ENCODE measurements at places on chromosomes 7 and 10.

DNA sequence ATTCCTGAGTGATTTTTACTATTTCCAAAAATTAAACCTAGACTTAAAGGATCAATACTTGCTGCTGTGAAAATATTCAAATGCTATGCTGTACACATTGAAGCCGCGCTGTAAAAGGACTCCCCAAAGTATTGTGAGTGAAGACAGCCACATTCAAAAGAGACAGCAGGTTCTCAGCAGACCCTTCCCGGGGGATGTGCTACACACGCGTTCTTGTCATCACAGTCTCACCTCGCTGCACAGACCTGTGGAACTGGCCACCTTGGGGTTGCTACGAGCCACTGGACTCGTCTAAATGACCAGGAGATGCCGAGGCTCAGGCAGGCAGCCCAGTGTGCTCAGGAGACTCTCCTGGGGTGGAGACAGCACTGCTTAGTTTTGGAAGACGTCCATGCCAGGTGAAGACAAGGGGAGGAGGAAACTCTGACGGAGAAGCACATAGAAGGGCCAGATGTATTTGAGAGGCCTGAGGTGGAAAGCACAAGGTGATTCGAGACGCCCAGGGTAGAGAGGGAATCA lies 367.7 kb upstream of the SHH start:
- no peak for DNase-seq

DNA sequence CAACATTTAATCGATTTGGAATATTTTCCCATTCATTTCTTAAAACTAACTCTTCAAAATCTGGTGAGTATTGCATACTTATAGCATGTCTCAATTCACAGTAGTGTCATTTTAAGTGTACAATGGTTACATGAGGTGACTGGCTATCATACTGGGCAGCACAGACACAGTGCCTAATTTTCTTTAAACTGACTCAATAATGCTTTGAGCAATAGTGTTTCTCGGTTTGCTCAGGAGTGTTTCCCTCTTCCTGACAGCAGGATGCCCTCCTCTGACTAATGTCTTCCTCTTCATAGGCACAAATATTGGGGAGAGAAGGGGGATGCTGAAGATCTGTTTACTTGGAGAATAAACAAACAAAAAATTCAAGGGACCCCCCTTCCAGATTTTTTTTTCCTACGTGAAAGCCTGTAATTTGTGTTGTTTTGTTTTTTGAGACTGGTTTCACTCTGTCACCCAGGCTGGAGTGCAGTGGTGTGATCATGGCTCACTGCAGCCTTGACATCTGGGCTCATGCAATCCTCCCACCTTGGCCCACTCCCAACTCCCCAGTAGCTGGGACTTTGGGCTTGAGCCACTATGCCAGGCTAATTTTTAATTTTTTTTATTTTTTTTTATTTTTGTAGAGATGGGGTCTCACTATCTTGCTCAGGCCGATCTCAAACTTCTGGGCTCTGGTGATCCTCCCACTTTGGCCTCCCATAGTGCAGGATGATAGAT lies 2.2 kb downstream of the MRC1 start:
- no peak for DNase-seq

DNA sequence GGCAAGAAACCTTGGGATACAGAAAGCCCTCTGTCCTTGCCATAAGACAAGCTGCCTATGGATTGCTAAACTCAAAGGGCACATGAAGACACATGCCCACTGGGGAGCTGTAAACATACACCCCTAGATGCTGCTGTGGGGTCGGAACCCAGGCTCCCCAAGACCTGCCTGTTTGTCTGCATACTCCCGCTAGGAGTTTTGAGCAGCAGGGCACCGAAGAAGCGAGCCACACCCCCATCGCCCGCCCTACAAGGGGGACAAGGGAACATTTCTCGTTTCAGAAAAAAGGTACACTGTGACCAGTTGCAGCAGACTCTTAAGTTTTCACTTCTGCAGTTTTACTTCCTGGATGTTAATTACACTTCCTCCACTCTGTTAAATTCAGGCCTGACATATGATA lies 680.2 kb upstream of the GHITM start:
- DNase-seq = no peak

DNA sequence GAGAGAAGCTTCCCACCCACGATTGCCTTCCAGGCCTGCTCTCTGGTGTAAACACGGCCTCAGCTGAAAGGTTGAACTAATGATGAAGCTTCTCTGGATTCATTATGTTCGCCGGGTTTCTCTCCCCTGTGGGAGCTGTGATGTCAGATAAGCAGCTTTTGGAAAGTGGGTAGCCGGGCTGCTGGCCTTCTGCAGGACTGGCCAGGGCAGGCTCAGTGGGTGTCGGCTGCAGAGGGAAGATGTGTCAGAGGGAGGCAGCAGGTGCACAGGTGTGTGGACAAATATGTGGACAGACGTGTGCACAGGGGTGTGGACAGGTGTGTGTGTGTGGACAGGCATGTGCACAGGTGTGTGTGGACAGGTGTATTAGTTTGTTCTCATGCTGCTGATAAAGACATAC lies 28.5 kb upstream of the PSMG3 start:
- DNase-seq = no peak

DNA sequence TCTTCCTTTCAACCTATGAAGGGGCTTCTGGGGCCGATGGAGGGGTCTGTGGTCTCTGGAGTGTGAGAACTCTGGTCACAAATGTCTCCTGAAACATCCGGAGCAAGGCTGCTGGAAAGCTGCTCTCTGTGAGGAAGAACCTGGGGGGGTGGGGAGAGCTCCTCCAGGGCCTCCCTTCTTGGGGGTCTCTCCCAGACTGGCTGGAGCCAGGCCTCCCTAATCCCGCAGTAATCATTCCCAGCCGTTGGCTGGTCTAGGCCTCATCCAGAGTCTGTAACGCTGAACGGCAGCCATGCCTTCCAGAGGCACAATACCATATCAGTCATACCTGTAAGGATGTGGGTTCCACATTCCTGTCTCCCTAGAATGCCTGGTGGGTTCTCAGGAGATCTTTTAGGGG lies 4.4 kb upstream of the LZTS2 start:
- DNase-seq = no peak

- DNase-seq = no peak
Measured at GRCh38 chr10:117365612-117366011, 9.6 kb downstream of the PDZD8 start.

DNA sequence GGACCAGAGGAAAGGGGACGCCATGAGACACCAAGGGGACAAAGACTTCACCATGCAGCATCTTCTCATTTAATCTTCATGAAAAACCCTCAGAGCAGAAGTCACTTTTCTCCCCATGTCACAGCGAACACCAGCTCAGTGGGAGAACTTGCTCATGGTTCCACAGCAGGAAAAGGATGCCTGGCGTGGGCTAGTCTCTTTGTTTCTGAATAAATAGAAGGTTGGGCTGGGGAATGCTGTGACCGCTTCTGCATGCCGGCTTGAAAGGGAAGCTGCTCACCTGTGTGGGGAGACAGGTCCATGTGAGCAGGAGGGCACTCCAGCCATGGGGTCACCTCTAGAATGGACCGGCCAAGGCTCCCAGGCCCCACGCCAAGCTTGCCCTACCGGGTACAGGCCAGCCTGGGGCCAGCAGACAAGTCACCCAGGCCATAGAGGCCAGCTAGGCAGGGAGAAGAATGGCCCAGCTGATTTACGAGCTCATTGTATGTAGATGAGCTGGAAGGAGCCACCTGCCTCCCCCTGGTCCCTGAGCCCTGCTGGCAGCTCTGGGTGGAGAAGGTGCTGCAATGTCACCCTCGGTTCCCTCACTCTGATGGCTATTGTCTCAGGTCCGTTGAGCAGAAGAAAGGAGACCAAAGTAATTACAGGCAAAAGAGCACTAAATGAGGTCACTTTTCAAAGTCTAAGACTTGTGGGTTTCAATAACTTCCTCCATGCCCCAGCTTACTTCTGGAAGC lies 82.0 kb upstream of the PDZD8 start:
- DNase-seq = no peak

- DNase-seq = no peak
Measured at GRCh38 chr7:105827151-105827875, 49.1 kb downstream of the ATXN7L1 start.

GRCh38 chr10:114825513-114826253 lies 4.1 kb downstream of the FHIP2A start:
- DNase-seq = no peak

DNA sequence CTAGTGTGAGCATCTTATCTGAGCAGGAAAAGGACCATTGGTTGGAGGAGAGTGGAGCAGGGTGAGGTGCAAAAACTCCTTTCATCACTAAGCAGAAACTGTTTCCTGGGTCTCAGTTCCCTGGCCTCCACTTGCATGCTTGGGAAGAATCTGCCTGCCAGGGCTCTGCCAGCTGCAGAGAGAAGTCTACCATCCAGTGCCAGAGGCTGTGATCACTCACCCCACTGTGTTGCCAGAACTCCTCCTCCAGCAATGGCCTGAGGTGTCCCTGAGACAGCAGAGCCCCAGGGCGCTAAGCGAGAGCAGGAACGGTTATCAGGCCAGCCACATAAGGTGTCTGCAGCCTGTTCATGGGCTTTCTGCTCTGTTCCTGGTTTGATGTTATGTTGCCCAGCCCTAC lies 991.4 kb downstream of the CCSER2 start:
- no peak for DNase-seq

GRCh38 chr7:18262058-18262457 lies 233.5 kb upstream of the HDAC9 start:
- no peak for DNase-seq

DNA sequence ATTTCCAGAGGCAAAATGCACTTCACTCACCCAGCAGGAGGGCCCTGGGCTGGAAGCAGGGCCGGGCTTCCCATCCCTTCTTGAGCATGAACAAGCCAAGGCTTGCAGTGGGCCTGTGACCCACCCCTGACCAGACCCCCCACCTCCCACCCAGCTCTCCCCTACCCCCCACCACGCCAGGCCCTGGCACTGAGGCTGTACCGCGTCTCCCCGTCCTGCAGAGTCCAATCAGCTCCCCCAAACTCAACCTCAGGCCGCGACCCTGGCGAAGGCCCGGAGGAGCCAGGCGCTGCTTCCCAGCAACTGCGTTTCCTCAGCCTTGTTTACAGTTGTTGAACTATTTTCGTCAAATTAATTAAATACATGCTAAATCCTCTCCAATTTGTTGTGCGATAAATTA lies 16.9 kb upstream of the MYL10 start:
- no peak for DNase-seq

DNA sequence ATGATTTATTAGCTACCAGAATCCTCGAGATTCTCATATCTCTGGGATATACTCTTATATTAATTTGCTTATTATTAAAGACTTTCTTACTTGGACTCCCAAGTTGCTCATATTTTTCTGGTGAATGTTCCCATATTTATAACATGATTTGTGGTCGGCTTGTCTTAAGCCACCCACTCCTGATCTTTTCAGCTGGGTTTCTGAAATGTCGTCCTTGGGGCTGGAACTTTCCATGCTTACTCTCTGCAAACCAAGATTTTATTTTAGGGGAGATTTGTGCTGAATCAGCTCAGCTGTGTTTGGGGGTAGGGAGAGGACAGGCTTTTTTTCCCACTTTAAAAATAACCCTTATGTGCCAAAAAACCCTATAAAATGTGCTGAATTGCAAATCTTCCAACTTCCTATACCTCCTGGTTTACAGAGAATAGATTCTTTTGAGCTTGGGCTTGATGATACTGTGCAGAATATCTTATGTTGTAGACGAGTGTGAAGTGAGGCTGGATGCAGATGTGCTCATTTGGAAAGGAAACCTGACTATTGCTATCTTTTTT lies 162.1 kb downstream of the SND1 start:
- no peak for DNase-seq

- DNase-seq = no peak
Measured at GRCh38 chr10:122342293-122343134, 32.0 kb upstream of the PLEKHA1 start.

- no peak for DNase-seq
Measured at GRCh38 chr10:97515271-97515978, 16.7 kb downstream of the UBTD1 start.

DNA sequence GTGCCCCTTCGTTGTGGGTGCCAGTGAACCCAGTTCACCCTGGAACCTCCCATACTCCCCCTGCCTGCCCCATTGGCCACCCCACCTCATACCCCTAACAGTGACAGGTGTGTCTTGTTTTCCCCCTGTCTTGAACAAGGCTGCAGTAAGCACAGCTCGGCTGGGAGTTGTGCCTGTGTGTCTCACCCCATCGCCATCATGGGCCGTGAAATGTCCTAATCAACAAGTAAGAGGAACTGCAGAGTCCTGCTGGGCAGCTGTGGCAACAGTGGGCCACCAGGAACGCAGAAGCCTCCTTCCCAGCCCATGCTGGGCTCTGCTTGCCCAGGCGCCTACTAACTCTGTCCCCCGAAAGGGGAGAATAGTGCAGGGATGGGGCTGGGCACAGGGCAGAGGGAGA lies 91.6 kb downstream of the C10orf105 start:
- DNase-seq = no peak

DNA sequence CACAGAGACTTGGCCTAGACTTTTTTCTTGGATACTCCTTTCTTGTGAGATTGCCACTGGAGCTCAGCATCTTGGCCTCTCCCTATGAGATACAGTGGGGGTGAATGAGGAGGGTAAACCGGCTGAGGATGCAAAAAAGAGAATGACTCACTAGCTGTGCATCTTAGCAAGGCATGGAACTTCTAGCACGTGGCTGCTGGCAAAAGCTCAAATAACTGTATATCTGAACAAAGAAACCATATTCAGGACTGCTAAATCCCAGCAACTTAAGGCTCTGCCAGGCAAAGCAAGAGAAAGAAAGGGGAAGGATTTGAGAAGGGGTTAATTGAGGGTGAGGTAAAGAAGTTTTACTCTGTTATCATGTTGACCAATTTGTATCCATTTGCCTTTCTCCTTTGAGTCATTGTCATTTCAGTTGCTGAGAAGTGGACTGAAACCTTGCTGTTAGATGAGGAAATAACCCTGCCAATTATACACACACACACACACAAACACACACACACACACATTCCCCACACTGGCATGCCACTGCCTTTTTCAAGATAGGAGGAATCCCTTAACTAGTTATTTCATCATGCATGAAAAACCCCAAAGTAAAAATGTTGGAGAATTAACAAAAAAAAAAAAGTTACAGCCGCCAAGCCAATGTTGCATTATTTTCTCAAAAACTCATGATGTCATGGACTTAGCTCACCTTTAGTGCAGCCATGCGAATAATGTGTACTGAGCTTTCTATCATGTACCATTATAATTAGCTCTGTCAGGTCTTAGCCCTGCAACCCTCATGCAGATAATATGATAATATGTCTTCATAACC lies 997.3 kb downstream of the LRMDA start:
- DNase-seq = no peak

DNA sequence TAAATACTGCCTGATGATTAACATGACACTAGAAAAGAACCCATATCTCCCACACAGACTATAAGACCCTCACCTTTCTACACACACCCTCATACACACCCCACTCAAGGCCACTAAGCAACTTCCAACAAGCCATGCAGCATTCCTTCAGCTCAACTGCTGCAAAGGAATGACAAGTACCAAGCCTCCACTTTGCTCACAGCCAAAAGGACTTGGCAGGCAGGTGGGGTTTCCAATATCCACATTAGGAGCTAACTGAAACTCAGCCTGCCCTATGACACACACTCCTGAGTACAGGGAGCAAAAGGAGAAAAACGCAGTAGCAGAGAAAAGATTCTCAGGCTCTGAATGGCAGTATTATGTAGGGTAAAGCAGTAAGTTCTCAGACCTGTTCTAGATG lies 13.4 kb downstream of the USP54 start:
- DNase-seq = no peak
